GM12892 (cell line): ENCODE measurements at places on chromosomes 2 and 18.

DNA sequence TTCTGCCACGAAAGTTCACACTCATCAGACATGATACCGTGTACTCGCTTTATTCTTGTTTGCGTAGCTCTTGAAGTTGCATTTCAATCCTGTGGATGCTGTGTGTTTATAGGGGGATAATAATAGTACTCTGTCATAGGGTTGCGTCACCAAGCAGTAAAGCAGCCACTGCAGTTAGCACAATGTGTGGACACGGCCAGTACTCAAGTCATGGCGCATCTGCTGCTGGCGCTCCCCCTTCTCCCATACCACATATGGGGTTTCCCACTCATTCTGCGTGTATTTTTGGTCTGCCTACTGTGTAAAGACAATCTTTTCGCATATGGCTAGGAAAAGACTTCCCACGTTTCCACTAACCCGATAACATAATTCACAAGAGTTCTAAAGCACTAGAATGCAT, 2.1 kb upstream of the ZBTB14 start:
- no peak for DNase-seq

DNA sequence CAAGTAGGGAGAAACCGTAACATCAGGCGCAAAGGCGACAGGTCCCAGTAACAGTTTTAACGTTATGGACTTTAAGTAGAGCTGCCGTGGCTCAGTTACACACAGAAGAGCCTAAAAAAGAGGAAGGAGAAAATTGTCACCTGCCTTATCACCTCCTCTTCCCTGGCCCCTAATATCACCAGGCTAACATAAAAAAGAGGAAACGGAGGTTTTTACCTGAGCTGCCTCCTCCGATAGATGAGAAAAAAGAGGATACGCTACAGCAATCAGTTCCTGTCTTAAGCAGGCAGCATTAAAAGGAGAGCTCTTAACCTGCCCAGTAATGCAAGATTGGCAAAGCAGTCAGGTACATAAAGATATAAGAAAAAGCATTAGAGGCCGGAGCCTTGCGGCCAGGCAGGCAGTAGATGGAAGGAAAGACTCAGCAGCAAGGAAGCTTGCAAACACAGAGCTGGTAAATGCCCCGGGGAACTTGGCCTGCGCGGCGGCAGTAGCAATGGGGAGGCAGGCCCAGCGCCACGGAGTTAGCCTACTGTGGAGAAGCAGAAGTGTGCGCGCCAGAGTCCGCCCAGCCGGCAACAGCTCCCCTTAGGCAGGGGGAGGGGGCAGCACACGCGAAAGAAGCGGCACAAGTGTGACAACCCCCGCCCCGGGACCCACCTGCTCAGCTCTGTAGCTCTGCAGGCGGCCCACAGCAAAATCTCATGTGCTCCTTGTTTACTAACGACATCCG, 116.3 kb upstream of the SCN7A start:
- DNase-seq = no peak

GRCh38 chr2:196431076-196431475, 208.4 kb upstream of the CCDC150 start:
- no peak for DNase-seq

DNA sequence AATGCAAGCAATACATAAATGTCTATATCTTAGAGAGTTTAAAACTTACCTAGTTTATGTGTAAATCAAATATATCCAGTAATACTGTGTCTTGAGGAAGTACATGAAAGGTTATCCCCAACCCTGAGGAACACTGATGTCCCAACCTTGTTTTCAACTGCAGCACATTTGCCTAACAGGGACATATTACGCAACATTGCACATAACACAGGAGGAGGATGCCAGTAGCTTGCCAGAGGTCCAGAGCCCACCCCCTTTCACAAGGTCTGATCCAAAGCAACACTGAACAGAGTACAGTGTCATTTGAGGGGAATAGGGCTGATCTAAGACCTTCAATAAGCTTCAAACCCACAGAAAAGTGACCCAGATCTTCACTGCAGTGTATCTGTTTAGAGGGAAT, 678.5 kb downstream of the ARHGAP15 start:
- DNase-seq = no peak

DNA sequence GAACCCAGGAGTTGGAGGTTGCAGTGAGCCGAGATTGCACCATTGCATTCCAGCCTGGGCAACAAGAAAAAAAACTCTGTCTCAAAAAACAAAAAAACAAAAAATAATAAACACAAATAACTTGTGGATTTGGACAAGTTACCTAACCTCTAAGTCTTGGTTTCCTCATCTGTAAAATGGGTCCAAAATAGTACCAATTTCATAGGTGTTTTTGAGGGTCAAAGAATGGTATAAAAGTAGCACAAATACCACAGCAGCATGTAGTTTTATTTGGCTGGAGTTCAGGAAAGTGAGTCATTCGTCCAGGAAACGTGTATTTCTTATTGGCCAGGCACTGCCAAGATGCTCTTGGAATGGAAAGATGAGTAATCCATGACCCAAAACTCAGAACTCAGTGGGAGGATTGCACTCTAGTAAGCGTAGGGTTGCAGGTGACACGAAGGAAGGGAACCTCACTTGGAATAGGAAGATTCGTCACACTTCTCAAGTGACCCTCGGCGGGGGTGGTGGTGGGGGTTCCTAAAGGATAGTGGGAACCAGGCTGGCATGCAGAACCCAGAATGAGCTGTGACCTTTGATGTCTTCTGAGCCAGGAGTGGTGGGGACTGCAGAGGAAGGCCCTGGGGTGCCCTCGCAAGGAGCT, 24.4 kb downstream of the GRHL1 start:
- DNase-seq = no peak

- DNase-seq = no peak
These were observed 33.5 kb upstream of the COL6A3 start for GRCh38 chr2:237447496-237447895.

DNA sequence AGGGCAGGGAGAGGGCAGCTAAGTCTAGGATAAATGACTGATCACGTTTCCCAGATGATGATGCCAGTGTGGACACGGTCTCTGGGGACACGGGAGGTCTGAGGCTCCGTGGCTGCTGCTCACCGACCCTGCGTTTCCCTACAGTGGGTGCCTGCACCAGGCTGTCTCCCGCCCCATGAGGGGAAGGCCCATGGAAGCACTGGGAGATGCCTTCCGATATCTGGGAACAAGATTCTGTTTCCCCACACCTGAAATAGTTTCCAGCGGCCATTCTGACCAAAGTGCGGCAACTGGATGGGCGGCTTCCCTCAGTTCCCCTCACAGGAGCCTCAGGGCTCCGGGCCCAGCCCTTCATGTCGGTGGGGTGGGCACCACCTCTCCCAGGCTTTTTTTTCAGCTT, 83.1 kb downstream of the EDAR start:
- DNase-seq = no peak

GRCh38 chr2:85747441-85747840, 6.3 kb upstream of the ATOH8 start:
- DNase-seq = no peak

- DNase-seq = no peak
These were observed 62.6 kb downstream of the C18orf63 start for GRCh38 chr18:74378179-74378682.

- no peak for DNase-seq
These were observed 65.7 kb downstream of the LRRTM1 start for GRCh38 chr2:80238692-80239469.

DNA sequence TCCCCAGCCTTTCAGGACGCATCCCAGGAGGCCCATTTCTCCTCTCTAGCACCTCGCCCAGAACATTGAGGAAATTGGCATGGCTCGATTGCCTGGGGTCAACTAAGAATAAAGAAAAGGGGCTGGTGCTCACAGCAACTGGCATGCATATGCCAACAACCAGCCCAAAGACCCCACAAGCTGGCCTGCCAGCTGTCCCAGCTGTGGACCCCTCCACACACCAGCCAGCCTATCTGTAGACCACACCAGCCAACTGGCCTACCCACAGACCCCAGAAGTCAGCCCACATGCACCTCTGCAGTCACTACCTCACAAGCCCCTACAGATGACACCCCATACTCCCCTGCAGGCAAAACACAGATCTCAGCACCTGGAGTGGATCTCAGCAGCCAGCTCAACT, 123.8 kb upstream of the ID2 start:
- no peak for DNase-seq

DNA sequence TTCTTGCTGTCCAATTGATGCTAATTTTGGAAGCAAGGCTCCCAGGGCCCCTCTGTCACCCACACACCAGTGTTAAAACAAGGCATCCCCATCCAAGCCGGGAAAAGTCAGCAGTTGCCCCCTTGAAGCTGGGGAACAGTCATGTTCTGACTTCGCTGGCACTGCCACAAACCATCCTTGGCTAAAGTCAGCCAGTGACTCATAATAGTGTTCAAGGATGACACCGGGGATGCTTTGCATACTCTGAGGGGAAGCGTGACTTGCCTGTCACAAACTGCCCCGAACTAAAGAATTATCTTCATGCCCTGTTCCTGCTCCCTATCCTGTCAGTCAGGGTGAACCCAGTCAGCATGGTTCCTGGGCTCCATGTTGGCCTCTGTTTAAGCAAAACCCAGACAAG, 37.0 kb downstream of the TGFA start:
- DNase-seq = peak; percentile 49

DNA sequence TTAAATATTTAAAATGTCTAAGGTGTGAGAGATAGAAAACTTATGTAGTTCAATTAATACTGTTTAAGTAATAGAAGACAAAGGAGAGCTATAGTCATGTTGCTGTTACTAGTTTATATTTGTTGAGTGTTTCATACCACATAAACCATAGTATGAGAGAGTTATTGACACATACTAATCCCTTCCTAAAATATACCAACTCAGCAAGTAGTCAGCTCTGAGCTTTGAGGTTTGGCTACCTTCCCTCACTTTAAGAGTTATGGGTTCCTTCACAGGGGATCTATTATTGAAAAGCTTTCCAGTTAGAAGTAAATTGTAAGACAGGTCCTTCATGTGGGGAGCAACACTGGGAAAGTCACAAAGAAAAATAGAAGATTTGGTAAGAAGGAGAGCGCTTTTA, 701.6 kb upstream of the ZEB2 start:
- no peak for DNase-seq

- DNase-seq = no peak
These were observed 276.2 kb upstream of the TANK start for GRCh38 chr2:160884056-160884455.

GRCh38 chr2:79100285-79100684, 12.5 kb upstream of the REG1B start:
- no peak for DNase-seq

DNA sequence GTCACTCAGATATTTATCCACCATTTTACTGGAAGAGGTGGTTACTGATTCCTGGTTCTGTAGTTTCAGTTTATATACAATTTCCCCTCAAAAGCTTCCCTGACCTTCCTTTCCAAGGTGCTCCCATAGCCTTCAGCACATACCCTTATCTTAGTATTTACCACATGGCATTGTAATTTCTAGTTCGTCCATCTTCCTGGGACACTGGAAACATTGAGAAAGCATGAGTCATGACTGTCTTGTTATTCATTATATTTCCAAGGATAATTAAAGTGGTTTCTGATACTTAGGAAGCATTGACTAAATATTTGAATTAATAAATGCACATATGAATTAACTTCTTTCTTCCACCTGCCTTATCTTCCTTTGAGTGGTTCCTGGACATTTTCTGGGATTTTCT, 203.8 kb downstream of the ETAA1 start:
- no peak for DNase-seq

DNA sequence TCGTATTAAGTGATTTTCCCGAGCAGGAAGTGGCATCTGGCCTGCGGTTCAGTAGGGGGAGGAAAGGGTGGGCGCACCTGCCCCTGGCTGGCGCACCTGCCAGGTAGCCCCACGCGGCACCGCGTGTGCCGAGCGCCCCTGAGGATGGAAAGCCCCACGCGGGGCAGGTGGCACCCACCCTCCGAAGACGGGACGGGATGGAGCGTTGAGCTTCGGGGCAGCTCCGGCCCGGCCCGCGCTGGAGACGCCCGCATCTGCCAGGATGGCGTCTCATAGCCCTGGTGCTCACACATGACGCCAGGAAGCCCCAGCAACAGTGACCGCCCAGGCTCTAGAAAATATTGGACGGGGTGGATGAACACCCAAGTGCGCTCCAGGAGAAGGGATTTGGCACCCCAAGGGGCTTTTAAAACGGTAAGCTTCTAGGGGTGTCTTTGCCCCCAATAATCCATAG, 2.5 kb upstream of the NFATC1 start:
- DNase-seq = no peak

DNA sequence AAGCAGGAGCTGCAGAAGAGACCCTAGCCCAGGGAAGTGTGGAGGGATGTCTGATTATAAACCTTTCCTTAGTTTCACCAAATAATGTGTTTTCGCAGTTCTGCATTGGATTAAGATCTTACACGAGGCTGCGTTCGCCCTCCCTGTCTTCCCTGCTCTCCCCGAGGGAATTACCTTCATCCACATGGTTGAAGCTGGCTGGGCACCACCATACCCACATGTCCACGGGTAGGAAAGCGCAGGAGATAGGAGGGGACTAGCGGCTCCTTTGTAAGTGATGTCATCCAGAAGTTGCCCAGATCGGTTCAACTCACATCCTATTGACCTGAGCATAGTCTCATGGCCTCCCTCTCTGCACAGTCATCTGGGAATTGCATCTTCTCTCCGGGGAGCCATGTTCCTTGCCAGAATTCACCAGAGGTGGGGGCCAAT, 1.1 kb downstream of the TTL start:
- no peak for DNase-seq

- DNase-seq = no peak
These were observed 177.3 kb upstream of the ARL4C start for GRCh38 chr2:234673961-234674759.

DNA sequence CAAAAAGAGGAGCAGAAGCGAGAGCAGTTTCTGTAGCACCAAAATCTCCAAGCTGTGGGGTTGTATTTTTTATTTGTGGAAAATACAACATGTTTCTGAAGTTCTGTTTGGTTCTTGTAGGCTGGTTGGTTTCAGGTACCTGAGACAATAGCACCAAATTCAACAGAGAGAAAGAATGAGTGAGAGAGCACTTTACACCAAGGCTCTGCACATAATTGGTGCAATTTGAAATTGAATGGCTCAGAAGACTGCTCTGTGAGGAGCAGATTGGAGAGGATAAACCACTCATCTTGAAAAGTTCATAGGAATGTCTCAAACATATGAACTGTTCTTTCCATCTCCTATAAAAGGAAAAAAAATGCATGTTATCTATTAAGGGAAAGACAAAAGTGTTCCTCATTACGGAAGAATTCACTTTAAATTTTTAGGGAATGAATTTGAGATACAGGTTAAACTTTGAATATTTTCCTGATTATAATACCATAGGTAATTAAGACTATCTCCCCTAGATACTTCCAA, 175.1 kb downstream of the ATAD2B start:
- no peak for DNase-seq

- no peak for DNase-seq
These were observed 19.3 kb upstream of the POU3F3 start for GRCh38 chr2:104834431-104835153.

GRCh38 chr2:38432820-38433606, 55.9 kb upstream of the ATL2 start:
- no peak for DNase-seq

- DNase-seq = no peak
These were observed 29.7 kb downstream of the CCDC141 start for GRCh38 chr2:179020156-179020750.

GRCh38 chr2:22887845-22888244, 497.1 kb upstream of the KLHL29 start:
- no peak for DNase-seq
